ENCODE measurements at places on chromosomes 5 and 9. TPM values are rescaled to one million over a fixed set of nuclear protein-coding genes. Genes with fewer than 3 reads are reported as not detected.

GRCh38 chr9:88322906-88323566, 65.2 kb upstream of the SPIN1 start:
- DNase-seq: peak; percentile 9

DNA sequence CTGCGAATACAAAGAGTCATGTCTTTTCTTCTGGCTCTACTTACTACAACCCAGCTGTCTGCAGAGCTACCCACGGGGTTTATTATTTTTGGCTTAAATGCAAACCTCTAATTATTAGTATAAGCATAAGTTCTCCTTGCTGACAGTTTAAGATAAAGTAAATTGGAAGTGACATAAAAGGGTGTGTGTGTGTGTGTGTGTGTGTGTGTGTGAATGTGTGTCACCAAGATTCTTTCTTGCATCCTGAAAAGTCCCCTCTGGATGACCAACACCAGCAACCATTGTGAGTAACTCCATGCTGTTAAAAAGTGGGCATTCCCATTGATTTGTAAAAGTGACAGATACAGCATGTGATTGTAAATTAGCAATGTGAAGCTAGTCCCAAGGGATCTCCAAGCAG, 803.8 kb upstream of the ZNF608 start:
- peak; percentile 47 for DNase-seq

GRCh38 chr9:97900738-97901565, 21.3 kb downstream of the TRMO start:
- no peak for DNase-seq

Gene TMEM174
- polyA plus RNA-seq: 0.13 TPM

- no peak for DNase-seq
Measured at GRCh38 chr5:87195616-87196015, 72.1 kb upstream of the RASA1 start.

DNA sequence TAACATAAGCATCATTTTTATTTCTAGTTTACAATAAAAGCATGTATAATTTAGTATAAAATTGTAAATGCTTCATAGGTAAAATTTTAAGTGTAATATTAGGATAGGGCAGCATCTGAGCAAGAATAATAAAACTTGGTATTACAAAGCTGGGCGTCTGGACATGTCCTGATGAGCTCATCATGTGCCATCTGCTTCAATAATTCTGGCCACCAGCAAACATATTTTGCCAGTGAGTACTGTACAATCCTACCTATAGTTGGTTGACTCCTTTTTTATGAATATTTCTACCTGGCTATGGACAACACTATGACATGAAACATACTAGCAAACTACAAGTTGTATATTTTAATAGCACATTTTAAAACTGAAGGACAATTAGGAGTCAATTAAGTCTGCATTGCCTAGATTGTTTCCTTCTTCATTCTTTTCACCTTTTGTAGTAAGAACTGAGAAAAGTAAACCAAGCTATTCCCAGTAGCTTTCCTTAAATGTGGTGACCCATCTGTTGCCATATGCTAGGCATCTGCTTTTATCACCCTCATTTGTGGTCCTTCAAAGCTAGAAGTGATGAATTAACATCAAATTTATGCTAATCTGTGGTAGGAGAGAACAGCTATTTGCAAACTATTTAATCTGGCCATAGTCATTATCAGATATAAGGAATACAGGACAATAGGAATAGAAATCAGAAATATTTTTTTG, 23.4 kb downstream of the LURAP1L start:
- no peak for DNase-seq

DNA sequence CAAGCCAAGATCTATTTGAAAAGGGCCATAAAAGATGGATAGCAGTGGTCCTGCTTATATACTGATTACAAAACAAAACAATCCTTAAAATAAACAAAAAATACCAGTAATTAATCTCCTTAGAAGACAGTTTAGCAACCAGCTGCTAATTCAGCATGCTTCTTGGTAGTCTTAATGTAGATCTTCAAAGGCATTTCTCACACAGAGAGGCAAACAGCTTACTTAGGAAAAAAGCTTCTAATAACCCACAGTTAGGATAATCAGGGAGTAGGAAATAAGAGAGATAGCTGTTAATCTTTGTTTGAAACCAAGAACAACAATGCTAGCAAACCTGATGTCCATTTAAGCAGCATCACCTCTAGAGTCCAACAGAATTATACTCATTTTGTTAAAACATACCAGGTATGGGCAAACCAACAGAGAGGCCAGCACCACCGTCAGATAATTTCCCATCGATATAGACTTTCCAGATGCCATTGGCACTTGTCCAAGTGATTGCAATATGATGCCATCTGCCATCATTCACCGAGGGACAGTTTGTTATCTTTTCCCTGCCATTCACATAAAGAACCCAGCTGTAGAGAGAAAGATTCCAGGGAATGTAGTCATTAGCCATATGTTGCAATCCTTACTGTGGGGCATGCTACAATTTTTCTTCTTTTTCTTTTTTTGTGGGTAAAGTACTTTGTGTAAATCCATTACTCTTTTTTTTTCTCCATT, 105.6 kb upstream of the TXNDC8 start:
- no peak for DNase-seq

GRCh38 chr9:109349421-109349846, 28.6 kb upstream of the EPB41L4B start:
- DNase-seq: no peak

Data from left lung (tissue), 14 donors.